ENCODE measurements at places on chromosomes 3 and 15.

GRCh38 chr3:47520756-47521155 lies 7.2 kb upstream of the ELP6 start:
- no peak for DNase-seq

DNA sequence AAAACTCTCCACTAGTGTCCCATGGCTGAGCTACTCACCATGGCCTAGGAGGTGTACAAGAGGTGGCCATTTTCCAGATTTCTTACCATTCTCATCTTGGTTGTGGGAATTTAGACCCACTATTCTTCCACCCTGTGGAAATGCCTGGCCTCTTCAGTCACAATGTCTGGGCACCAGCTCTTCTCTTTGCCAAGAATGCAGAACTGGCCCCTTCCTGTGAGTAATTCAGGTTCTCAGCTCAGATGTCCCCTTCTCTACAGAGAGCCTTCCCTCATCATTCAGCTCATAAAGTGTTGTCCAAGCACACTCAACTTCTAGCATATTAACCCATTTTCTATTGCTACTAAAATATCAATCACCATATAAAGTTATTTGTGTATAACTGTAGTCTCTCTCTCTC lies 575.5 kb upstream of the KCNMB2 start:
- no peak for DNase-seq

- no peak for DNase-seq
Observed at GRCh38 chr3:127222664-127223063, 29.7 kb downstream of the PRR23E start.

DNA sequence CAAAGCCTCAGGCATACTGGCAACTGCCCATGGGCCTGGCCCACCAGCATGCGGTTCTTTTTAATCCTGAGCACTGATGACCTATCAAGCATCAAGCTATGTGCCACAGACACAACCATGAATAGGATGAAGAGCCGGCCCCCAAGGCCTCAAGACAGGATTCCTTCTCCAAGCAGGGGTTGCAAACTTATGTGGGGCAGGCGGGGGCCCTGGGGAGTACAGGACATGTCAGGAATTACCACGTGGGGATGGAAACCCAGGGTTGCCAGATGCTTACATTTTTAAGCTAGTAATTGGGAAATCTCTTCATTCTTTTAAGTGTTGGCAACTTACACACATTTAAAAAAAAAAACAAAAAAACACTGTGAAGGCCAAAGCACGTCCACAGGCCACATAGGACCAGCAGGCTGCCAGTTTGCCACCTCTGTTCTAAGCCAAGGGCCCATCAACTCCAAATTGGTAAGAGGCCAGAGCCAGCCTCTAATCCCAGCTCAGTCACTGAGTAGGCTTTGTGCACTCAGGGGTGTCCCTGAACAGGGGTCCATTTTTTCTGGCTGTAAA lies 32.8 kb downstream of the BDH1 start:
- DNase-seq = no peak

DNA sequence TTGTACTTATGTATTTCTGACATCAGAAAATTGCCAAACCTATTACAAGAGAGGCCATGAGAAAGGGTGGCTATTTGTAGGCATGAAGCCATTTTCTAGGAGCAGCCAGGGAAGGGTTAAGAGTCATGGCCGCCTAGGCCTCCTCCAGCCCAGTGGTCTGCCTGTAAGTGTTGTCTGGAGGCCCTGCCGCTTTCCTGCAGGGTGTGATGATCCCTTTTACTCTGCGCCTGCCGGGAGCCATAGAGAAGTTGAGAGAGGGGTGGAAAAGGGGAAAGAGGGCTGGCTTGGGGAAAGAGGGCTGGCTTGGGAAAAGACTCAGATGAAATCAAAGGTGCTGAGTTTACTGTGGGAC lies 29.1 kb upstream of the KCTD6 start:
- DNase-seq = no peak

DNA sequence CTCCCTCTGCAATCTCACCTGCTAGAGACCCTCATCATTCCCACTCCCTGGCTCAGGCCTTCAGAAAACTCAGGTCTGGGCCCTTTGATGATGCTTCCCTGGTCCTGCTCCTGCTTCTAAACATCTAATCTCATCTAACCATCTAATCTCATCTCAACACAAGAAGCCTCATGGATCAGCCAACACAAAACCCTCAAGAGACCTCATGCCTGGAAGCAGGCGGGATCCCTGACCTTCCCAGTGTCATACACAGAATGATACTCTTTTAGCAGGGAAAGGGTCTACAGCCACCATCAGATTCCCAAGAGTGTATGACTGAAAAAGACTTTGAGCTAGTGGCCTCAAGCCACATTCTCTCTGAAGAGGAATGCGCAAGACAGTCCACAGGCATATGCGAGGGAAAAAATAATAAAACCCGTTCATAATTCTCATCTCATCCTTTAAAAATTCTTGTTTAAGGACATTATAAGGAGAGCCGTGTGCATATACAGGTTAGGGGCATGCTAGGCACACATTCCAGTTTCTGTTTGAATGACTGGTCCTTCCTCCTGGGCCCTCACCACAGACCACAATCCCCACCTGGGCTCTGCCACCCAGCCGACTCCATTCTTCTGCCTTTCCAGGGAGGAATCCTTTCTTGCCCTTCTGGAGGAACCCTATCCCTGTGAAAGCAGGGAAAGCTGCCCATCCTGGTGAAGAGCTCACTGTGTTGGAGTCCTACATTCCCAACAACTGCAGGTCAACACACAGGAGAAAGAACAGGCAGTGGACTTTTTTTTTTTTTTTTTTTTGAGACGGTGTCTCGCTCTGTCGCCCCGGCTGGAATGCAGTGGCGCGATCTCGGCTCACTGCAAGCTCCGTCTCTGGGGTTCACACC lies 2.2 kb downstream of the ZXDC start:
- DNase-seq = no peak

- DNase-seq = no peak
Observed at GRCh38 chr3:117865338-117865737, 1155.8 kb downstream of the TUSC7 start.

GRCh38 chr3:169940470-169941181 lies 26.0 kb upstream of the SEC62 start:
- no peak for DNase-seq

DNA sequence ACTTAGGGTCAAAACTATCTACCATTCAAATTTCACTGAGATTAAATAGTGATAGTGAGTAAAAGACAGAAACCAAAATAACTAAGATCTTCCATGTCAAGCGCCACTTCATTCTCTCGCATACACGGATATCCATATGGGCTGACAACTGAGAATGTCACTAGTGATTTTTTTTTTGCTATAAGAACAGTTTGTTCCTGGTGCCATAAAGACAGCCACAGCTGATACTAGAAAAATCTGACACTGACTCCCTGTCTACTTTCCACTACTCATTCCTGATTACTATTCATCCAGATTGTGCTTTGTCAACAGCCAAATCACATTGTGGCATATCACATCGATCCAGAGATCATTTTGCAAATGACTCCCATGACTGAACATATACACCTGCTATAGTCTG lies 45.8 kb upstream of the CDAN1 start:
- no peak for DNase-seq

GRCh38 chr3:126556637-126557414 lies 1.9 kb downstream of the C3orf22 start:
- DNase-seq = no peak

DNA sequence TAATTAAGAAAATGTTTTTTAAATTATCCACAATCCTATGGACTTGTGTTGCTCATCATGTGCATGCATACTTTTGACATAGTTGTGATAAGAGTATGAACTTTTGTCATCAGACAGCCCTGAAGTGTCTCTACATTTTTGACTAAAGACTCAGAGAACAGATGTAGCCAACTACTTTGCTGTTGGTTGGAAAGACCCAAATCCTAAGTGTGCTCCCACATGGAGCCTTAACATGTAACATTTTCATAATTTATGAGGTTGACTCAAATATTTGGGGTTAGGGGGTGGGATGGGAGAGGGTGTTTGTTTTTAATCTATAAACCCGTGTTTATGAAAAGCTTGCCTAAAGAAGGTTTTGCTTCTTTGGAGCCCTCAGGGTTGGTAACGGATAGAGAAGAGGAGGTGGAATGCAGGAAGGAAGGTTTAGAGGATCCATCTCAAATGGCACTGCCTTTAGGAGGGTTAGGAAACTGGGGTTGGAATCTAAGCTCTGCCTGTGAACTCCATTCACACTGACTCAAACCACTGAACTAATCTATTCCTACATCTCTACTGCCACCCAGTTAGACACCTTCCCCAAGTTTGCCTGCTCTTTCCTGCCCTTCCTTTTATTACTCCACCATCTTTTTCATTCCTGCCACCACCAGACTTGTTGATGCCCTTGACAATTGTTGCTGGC lies 3.7 kb downstream of the BOC start:
- DNase-seq = no peak

GRCh38 chr3:184761075-184761841 lies 49.4 kb upstream of the MAGEF1 start:
- DNase-seq = no peak

DNA sequence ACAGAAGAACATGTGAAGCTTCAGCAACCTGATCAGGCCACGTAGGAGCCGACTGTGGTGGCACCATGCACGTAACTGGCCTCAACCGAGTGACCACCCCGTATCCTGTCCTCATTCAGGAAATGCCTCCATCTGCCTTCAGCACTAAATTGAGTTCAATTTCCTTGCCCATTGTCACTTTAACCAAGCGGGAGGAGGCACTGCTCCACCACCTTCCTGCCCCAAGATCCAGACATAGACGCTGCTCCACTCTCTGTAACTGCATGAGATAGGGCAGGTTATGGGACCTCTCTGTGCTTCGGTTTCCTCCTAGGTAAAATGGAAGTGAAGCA lies 80.1 kb upstream of the POMGNT2 start:
- no peak for DNase-seq

DNA sequence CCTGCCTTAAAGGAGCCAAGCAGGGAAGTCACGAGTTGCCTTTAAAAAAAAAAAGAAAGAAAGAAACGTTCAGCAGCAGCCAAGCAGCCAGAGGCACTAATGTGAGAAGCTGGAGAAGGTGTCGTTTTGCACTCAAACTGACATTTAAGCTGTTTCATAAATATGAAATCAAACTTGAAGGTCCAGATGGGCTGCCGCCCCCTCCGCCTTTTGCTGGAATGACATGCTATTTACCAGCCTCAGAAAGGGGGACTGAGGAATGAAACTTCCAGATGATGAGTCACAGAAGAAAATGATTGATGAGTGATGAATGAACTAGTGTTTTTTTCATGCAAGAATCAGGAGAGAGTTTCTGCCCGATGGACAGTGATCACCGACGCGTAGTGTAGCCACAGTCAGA lies 396.8 kb downstream of the IGSF11 start:
- no peak for DNase-seq
